ENCODE measurements at places on chromosomes 4 and X.

DNA sequence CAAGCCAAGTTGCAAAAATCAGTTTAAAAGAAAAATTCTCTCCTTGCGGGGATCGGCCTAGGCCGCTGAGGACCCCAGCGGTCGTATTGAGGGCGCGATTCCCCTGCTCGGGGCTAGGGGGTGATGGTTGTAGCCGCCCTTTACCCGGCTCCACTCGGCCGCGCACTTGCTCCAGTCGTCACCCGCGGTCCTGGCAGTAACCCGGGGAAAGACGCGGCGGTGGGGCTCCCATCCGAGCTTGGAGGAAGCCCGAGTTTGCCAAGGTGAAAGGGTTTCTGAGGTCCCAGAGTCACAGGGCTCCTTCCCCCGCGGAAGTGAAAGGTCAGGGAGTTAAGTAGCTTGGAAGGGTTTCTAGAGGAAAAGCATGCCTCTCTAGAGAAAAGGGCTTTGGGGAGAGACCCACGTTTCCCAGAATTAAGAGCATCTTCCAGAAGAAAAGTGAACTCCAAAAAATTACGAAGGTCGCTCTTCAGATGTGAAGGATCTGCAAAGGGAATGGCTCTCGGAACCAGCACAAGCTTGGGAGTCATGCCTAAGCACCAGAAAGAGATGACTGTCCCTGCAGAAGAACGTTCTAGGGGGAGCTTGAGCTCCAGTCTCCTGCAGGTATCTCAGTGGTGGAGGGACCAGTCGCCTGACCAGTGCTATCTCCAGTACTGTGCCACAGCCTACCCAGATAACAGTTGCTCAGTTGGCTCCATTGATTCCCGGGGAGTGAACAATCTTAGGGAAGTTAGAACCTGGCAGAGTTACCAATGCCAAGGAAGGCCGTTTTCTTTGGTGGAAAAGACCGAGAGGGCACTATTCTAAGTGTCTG is 875 bp downstream of the LAP3 start:
- peak; percentile 77 for DNase-seq

DNA sequence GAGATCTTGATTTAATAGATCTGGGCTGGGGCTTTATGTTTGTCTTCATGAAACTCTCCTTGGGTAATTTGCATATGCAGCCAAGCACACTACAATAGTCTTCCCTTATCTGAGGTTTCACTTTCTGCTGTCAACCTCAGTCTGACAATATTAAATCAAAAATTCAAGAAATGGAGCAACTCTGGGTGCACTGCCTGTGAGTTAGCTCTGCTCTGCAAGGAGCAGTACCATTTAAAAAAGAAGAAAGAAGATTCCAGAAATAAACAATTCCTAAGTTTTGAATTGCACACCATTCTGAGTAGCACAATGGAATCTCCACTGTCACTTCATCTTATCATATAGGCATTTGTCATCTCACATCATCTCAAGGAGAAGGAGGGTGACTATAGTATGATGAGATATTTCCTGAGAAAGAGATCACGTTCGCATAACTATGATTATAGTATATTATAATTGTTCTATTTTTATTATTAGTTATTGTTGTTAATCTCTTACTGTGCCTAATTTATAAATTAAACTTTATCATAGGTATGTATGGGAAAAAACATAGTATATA is 9.4 kb downstream of the FNIP2 start:
- no peak for DNase-seq

GRCh38 chr4:54657551-54658251 is at the start of gene KIT:
KIT (plus strand) TSS chr4:54657957; CDS start chr4:54658015, 58 bp downstream.
- peak; percentile 89 for DNase-seq

DNA sequence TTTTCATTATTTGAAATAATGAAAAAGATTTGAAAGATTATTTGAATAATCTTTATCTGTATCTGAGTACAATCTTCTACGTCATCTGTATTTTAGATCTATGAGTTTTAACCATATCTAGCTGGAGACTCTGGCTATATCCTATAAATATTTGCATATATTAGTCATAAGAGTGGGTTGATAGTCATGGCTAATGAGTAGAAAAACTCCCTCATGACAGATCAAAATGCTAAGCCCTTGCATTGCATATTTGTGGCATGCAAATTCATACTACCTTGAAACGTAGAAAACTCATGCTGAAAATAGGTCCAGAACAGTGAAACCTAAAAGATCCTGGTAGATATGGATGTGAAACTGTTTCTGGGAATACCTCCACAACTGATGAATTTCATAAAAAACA is 291.3 kb downstream of the GALNTL6 start:
- DNase-seq, result no peak

DNA sequence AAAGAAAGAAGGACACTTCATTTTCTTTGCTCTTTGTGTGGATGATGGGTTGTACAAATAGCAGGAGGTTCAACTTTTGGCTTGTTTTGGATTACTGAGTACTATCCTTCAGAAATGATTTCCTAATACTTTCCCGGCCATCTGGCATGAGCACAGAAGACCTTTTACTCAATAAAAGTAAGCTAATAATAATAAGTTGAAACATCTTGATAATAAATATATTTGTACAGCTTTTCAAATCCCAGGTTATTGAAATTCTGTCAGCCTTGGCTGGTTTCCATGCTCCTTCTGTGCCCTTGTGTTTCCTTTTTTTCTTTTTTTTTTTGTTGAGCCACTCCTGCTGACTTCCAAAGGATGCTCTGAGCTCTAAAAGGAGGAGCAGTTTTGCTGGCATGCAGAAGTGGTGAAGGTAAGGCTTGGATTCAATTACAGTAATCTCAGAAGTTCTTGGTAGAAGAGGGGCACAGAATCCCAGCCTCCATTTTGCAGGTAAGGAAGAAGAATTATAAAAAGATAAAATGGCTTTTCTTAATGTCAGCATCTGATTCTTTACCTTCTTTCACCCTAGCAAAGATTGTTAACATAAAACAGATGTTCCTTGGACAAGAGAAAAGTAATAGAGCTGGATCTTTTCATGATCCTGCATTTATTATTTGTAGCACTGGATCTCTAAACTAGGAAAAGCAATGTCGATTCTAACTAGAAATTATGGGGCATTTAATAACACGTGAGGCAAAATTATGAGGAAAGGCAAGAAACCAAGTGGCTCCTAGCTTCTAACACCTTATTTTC is 31.9 kb downstream of the REPS2 start:
- DNase-seq, result no peak
